Lower lobe of right lung (tissue), 2 donors: ENCODE measurements at places on chromosomes 12 and 14.

GRCh38 chr14:54942913-54943312 lies 40.3 kb upstream of the GCH1 start:
- DNase-seq, result no peak

- no peak for DNase-seq
Observed at GRCh38 chr12:26571560-26571959, 261.4 kb downstream of the ITPR2 start.

DNA sequence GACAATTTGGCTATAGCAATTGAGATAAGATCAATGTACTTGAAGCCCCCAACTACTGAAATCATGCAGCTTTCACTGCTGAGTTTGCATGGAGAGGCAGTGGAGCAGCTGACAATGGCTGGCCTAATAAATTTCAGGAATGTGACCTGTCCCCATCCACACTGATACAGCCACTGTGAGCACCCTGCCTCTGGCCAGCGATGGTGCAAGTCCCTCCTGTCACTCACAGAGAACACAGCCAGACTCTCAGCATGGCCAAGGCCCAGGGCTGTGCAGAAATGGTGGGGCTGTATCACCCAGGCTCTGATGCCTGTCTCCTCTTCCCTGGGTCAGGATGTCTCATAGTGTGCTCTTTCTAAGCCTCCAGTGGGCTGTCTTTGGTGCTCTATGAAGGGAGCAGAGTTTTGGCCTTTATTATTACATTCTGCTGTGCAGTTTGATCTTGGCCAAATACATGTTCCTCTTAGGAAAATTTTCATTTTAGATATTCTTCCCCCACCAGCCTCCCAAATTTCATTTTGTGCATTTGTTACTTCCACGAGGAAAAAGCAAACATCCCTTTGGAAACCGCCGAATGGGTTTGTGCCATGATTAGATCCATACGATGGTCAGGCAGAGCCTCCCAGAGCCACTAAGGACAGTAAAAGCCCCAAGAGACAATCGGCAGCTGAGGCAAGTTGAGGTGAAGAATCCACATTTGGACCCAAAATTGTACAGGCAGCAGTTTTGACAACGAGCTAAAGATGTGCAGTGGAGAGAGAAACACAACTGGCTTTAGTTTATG lies 85.1 kb upstream of the WSCD2 start:
- DNase-seq, result no peak

- no peak for DNase-seq
Observed at GRCh38 chr12:57244312-57244696, 6.7 kb downstream of the STAC3 start.

DNA sequence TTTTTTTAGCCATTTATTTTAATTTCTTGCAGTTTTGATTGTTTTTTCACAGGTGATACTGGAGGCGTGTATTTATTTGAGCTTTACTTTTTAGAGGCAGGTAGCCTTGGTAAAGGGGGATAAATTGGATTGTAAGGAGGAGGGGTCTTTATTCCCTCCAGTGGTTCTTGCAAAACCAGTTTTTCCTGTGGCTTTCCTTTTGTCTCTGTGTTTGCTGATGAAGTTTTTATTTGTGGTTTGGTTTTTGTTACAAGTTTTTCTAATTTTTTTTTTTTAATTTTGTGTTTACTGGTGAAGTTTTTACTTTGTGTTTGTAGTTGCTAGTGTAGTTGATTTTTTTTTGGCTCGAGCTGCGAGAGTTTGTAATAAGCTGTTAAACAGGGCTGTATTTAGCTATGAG lies 278.5 kb downstream of the PRKD1 start:
- DNase-seq, result no peak

- DNase-seq, result no peak
Observed at GRCh38 chr12:55721601-55722213, 1.5 kb downstream of the RDH5 start.

DNA sequence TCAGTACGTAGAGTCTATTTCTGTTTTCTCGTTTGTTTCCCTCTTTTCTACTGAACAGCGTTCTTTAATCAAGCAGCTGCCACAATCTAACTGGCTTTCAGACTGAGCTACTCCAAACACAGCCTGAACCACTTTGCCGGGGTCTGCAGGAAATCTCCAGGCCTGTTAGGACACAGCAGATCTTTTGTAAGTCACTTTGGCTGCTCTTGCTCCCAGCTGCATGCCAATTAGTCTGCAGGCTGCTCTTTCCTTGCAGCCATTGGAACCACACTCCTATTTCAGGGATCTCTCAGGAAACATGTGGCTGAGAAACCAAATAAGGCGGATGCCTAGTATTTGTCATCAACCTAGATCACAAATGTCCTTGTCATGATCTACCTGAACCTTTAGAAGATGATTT lies 73.6 kb downstream of the TMTC1 start:
- no peak for DNase-seq

GRCh38 chr14:71960494-71961353 lies 28.5 kb downstream of the RGS6 start:
- DNase-seq, result no peak

- no peak for DNase-seq
Observed at GRCh38 chr12:74285773-74286172, 251.9 kb upstream of the ATXN7L3B start.

DNA sequence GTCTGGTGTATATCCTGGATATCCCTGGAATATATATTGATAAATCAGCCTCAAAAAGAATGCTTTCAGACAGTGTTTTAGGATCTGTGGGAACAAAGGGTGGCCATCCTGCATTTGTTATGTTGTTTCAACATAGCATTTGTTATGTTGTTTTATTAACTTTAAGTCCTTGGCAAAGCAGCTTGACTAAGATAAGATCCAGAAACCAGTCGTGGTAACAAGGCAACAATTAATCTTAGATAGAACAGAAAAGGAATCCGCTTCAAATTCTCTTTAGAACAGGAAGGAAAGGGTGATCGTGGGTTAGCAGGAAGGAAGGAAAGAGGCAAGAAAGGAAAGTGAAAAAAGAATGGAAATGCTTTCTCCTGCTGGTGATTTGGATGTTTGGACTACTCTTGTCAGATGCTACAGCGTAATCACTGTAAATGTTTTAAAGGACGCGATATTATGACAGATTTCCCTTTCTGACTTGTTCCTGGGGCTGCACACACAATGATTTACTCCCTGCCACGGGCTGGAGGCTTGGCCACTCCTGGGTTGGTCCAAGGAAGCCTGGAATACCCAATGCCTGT lies 443.3 kb downstream of the DPF3 start:
- no peak for DNase-seq

GRCh38 chr14:67411820-67412421 lies at the start of gene PLEK2:
Gene PLEK2 (minus strand): TSS chr14:67412165. CDS start chr14:67412059, 106 bp downstream.
- DNase-seq, result peak; percentile 80

- DNase-seq, result peak; percentile 14
Observed at GRCh38 chr12:1925684-1926006, 7.2 kb upstream of the CACNA2D4 start.

DNA sequence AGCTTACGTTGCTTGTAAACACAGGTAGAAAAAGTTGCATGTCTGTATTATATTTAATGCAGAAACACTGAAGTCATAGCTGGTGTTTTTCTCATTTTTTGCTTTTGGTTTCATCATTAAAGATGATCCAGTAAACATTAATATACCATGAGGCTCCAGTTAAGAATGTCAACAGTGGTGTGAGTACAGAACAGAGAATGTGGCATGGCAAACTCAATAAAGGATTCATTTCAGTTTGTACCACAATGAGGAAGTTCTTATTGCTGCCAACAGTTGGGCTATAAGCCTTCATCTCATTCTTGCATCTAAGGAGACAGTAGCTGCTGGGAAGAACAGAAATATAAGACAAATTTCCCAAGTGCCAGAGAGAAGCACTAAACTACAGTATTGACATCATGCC lies 72.1 kb upstream of the ST8SIA1 start:
- no peak for DNase-seq

DNA sequence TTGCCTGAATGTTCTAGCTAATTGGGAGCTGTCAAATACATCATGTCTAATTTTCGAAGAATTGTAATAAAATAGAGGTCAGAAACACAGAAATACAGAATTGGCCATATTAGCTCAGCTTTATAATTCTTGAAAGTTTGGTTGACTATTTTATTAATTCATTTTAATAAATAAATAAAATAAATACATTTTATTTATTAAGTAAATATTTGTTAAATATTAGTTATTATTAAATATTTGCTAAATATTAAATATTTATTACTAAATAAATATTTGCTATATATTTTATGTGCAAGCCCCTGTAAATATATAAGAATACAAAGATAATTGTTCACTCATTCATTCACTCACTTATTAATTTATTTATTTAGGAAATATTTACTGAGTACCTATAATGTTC lies 231.3 kb downstream of the SSPN start:
- no peak for DNase-seq
